ENCODE measurements at places on chromosomes 2 and 18.

DNA sequence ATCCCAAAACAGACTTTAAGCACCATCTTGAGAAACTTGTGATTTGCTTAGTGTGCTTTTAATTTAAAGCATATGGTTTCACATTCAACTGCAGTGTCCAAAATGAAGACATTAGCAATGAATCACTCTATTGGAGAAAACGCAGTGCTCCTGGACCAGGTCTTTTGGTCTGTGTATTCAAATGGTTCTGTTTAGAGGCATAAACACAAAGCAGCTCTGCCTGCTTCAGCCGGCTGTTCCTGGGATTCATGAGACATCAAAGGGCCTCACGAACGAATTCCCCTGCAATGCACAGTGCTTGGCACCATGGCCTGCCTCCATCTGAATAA lies 117.1 kb upstream of the SP5 start:
- no peak for DNase-seq

DNA sequence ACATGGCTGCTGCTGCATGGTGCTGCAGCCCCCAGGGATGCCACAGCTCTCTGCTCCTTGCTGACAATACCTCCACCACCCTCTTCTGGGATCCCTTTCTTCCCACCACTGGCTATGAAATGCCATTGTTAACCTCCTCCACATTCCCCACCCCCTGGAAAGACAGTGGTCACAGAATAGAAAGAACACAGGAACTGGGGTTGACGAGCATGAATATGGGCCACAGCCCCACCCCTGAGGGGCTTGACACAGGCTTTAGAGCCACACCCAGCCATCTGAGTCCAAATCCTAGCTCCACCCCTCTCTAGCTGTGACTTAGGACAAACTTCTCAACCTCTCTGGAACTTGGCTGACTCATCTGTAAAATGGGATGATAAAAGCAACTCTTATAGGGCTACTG lies 47.3 kb downstream of the TMEM163 start:
- DNase-seq, result no peak

- DNase-seq, result no peak
Observed at GRCh38 chr18:44602380-44602779, 78.3 kb upstream of the SETBP1 start.

- DNase-seq, result no peak
Observed at GRCh38 chr2:16747257-16747656, 81.6 kb upstream of the CYRIA start.
